ENCODE measurements at places on chromosomes 7 and 10. TPM values are rescaled to one million over a fixed set of nuclear protein-coding genes. Genes with fewer than 3 reads are reported as not detected.
A peak's percentile ranks its signal among the peaks of the same experiment; 100 is the strongest.

DNA sequence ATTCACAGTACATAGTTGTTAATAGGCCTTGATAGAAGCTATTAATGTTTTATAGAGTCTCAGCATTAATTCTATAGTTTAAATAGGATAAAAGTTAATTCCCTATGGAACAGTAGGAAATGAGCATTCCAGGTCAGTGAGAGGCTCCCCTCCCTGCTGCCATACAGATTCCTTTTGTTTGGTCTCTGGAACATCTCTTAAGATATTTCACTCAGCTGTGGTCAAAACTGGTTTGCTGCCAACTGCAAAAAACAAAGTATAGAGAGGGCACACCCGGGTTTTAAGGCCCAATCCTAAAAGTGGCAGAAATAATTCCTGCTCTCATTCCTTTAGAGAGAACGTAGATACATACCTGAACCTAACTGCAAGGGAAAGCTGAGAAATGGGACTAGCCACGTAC lies 51.3 kb downstream of the MDFIC start:
- peak; percentile 59 for DNase-seq

GRCh38 chr10:87092376-87092860 lies 2.2 kb downstream of the GLUD1 start:
- DNase-seq, result peak; percentile 44

DNA sequence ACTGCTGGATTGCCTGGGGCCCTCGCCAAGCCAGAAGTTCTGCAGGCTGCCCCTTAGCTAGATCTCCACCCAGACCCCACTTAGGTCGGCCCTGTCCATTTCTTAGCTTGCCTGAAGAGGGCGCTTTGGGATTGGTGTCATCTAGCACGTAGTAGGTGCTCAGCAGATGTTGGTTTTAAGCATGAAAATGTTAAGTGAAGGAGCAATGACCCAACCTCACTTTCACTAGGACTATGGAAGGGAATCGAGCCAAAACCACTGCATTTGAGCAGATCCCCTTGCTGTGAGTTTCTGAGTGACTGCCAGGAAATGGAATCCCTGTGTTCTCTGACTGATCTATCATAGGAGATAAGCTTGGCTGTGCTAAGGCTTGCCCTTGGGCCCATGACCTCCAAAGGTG lies 131.7 kb upstream of the EEPD1 start:
- DNase-seq, result no peak

DNA sequence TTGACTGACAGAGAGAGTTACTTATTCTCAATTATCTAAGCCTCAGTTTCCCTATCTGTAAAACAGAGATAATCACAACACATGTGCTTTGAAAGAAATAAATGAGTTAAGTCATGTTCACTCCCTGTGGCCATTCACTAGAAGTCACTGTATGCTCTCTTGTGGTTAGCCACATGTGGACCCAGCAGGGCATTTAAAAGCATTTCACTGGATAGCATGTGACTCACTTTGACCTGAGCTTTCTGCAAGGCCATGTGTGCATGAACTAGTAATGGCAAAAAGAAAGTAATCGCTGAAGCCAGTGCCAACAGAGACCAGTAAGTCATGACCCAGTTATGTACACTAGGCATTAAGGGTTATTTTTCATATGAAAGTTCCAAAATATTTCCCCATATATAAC lies 557.0 kb upstream of the IGFBP3 start:
- DNase-seq, result no peak

GRCh38 chr10:128365156-128365725 lies 239.0 kb upstream of the MKI67 start:
- DNase-seq, result no peak

DNA sequence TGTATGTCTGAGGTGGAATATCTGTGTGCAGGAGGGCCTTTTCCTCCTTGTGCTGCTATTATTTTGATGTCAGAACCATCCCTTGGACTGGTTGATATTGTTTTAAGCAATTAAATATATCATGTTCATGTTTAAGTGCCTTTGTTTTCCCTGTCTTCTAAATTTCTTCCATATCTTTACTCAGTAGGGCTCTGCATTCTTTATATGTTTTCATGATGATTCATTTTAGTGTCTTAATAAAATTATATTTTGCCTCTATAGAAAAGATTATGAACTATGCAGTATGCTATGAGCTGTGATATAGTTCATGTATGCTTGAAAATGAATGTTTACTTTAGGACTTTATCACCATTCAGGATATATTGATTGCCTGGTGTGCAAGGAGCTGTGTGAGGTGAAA lies 34.8 kb downstream of the AHR start:
- DNase-seq, result no peak

DNA sequence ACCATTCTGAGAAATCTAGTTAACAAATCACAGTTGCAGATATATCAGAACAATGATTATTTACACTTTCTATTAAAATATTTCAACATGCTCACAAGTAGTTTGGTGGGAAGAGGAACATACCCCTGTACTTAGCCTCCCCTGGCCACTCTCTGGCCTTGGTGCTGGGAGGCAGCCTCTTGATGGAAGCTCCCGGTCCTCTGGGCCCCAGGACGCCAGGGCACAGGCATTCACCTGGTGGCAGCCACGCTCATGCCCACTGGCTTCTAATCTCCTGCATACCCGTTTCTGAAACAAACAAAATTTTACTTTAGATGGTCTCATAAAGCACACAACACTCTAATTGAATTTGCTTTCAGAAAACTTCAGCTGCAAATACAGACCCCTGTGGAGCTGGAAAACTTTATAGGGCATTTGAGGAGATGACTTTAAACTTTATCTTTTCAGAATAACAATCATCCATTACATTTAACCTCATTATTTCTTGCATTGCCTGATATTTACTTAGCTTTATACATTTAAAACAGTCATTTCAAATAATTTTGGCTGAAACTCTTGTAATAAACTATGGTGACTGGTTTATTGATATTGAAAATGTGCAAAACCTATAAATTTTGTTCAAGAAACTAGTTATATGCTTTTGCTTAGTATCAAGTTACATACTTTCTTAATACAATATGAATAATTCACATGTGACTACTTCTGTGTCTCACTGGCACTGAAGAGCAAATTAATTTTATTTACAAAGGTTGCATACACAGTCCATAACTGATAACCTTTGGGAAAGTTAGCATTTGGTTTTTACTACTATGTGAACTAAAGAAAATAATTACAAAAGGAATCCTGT lies 30.8 kb downstream of the C10orf143 start:
- no peak for DNase-seq

DNA sequence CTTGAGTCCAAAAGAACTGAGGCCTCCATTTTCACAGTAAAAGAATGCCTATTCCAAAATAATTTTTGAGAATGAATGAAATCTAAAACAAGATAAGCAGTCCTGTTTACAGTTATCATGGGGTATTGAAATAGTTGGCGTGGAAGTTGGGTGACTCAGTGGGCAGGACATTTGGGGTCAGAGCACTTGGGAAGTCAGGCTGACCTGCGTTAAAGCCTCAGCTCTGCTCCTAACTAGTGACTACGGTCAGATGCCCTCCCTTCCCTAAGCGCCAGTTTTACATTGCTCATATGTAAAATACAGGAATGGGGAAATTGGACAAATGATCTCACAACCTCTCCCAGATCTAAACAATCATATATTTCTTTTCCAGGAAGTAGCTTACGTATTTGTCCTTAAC lies 2.3 kb upstream of the PAPSS2 start:
- no peak for DNase-seq

- DNase-seq, result no peak
These were observed 612 bp downstream of the SNX8 start for GRCh38 chr7:2313450-2314208.

DNA sequence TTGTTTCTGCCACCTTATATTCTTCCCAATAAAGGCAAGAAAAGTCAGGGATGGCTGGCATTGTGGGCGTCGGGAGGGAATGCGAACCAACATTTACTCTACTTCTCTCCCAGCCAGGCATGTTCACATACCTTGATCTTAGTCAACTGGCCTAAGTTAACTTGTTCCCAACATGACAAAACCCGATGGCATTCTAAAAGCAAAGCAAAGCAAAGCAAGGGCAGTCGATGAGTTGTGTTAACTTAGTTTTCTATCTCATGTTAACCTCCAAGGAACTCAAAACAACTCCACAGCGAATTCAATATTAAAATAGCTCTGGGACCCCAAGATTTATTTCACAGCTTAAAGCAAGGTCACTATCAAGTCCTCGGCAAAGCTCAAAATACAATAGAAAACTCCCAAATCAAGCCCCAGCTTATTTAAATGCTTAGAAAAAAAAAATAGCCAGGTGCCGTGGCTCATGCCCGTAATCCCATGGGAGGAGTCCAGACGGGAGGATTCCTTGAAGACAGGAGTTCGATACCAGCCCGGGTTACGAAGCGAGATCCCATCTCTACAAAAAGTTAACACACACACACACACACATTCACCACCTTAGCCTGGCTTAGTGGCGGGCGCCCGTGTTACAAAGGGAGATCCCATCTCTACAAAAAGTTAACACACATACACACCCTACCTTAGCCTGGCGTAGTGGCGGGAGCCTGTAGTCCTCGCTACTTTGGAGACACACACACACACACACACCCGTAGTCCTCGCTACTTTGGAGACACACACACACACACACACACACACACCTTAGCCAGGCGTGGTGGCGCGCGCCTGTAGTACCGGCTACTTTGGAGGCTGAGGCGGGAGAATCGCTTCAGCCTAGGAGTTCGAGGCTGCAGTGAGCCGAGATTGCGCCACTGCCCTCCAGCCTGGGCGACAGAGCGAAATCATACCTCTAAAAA lies 901 bp upstream of the CCNY start:
- DNase-seq, result no peak

- DNase-seq, result peak; percentile 86
These were observed 59.8 kb downstream of the STK32C start for GRCh38 chr10:132247943-132248342.

- no peak for DNase-seq
These were observed 215.7 kb downstream of the HTR7 start for GRCh38 chr10:90642136-90642535.

- no peak for DNase-seq
These were observed 388.2 kb upstream of the TEX47 start for GRCh38 chr7:89183712-89184111.

GRCh38 chr10:132640326-132641125 lies 102.9 kb downstream of the INPP5A start:
- no peak for DNase-seq

- no peak for DNase-seq
These were observed 219.0 kb downstream of the PTEN start for GRCh38 chr10:88082391-88082790.

DNA sequence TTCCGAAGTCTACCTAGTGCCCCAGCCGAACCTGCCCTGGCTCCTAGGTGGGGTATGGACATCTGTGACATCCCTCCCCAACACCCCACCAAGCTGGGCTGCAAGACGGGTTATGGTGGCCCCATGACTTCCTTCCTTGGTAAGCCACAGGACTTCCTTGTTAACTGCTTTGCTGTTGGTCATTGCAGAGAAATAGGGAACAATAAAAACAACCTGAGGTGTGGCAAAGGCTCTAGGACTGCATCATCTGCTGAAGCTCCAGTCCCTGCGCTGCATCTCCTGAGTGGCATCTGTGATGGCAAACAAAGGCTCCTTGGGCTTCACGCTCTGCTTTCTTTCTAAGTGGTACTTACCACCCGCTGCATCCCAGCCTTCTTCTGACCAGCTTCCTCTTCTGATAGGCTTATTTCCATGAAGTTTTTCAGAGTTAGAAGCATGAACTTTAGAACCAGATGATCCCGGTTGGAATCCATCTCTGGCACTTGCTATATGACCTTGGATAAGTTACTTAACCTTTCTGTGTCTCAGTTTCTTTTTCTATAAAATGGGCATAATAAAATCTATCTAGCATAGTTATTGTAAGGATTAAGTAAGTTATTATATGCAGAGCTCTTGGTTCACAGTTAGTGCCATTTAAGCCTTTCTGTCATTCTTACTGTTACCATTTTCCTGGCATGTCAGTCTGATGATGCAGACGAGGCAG lies 216.8 kb downstream of the RPS24 start:
- DNase-seq, result no peak

DNA sequence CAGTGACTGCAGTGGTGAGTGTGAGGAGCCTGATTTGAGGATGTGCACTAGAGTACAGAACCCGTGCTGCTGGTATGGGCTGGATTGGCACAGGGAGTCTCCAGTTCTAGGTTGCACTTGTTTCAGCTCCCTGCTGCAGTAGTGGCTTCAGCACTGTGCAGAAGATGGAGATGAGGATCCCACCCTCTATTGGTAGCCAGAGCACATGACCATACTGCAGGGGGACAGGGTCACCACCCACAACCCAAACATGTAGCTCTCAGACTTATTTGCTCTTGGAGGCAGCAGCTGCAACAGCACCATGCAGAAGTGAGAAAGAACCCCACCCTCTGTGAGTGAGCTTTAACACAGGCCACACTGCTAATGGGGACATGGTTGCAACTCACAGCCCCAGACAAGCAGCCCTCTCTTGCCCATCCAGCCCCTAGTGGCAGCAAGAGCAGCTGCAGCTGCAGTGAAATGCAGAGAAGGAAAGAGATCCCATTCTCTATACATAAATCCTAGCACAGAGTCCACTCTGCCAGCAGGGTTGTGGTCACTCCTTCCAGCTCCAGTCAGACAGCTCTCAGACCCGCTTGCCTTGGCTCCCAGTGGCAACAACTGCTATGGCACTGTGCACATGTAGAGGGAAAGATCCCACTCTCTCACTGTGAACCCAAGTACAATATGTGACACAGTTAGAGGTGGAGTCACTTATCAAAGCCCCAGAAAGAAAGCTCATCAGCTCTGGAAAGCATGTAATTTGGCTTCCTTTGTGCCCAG lies 51.4 kb upstream of the SCIN start:
- DNase-seq, result no peak

GRCh38 chr7:155752756-155753445 lies 59.4 kb downstream of the SHH start:
- DNase-seq, result no peak

DNA sequence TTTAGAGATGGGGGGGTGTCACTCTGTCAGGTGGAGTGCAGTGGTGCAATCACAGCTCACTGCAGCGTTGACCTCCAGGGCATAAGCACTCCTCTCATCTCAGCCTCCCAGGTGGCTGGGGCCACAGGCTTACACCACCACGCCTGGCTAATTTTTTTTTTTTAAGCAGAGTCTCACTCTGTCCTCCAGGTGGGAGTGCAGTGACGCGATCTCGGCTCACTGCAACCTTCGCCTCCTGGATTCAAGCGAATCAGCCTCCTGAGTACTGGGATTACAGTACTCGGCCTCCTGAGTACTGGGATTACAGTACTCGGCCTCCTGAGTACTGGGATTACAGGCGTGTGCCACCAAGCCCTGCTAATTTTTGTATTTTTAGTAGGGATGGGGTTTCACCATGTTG lies 23.6 kb upstream of the PPIA start:
- DNase-seq, result no peak

TAS2R39 gene
- not detected for total RNA-seq

RPEL1 gene
- not detected for total RNA-seq

PTN gene
- 85.1 TPM for total RNA-seq

MSS51 gene
- total RNA-seq, result 9.5 TPM

LSM5 gene
- 25.3 TPM for total RNA-seq

FRA10AC1 gene
- total RNA-seq, result 19.1 TPM

ADAM12 gene
- total RNA-seq, result 24.7 TPM

Data from tongue (tissue), 3 donors.